NCI-H524 (cell line): ENCODE measurements at places on chromosomes 5 and 9.
A peak's percentile ranks its signal among the peaks of the same experiment; 100 is the strongest.

DNA sequence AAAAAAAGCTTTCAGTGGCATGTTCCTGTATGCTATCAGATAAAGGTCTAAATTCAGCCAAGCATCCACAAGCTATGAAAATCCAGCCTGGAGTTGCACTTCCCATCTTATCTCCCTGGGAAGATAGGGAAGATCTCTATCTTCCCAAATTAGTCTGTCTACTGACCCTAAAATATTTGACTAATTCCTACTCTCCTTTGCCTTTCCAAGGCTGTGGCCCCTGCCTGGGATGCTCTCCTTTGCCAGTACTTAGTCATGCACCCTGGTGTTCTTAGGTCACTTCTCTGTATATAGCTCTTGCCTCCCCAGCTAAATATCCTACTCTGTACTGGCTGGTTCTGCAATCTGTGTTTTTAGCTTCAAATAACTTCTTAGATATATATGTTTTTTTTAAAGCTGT, 44.0 kb upstream of the PLPP1 start:
- no peak for DNase-seq

- DNase-seq: peak; percentile 95
Measured at GRCh38 chr9:134365791-134366222, 39.6 kb downstream of the RXRA start.

GRCh38 chr9:79246170-79246569, 325.6 kb upstream of the TLE4 start:
- DNase-seq: no peak

DNA sequence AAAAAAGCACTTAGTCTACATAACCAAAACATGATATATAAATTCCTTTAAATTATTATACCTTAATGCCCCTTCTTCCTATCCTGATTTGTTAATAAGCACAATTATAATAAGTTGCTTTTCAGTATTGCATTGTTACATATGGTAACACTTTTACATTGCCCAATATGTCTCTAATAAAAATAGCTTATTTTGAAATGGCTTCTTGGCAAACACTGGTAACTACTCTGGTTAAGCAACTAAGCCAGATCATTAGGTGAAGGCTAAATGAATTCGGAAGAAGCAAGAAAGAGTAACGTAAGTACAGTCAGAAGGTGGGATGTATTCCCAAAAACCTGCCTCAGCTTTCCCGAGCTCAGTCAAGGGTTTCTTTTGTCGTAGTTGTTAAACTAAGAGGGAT, 85.3 kb downstream of the TTC39B start:
- DNase-seq: no peak

DNA sequence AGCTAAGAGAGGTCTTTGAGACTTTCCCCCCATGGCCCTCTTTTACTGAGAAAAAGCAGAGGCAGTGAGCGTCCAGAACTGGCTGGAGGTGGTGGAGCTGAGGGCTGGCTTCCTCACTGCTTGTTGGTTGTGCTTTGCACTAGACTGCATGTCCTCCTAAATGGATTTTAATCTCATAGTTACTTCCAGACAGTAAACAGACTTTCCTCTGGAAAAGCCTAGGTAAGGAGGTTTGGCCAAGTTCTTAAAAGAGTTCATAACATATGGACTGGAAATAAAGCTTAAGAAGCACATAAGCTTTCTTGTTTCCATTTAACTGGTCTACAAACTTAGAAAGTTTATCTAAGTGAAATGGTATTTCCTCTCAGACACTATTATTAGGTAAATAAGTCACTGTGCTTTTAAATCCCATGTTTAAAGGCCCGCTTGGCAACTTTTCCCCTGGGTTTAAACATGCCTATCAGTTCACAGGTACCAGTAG, 2.0 kb downstream of the ASPN start:
- no peak for DNase-seq

DNA sequence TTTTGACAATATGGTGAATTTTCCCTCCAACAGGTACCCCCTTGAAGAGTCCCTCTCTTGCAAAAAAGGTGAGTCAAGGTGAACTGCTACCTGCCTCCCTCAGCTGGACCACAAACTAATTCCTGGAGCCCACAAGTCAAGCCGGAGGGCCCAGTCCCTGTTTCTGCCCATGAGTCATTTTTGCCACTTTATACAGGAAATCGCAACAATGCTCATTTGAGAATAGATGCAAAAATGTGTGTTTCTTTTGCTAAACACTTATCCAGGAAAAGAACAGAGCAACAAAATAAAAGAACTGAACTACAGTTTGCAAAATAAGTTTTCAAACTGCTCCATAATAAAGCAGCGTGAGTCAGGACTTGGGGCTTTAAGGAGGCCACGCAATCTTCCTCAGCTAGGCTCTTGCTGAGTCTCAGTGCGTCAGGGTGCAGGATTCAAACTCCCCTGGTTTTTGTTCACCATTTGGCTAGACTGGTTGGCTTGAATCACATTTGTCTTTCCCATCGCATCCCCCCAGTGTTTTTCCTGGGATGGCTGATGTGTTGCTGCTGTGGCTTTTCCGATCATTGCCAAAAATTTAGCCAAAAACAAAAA, 102.7 kb downstream of the GOLPH3 start:
- no peak for DNase-seq

GRCh38 chr9:1979741-1980367, 35.3 kb upstream of the SMARCA2 start:
- peak; percentile 83 for DNase-seq

DNA sequence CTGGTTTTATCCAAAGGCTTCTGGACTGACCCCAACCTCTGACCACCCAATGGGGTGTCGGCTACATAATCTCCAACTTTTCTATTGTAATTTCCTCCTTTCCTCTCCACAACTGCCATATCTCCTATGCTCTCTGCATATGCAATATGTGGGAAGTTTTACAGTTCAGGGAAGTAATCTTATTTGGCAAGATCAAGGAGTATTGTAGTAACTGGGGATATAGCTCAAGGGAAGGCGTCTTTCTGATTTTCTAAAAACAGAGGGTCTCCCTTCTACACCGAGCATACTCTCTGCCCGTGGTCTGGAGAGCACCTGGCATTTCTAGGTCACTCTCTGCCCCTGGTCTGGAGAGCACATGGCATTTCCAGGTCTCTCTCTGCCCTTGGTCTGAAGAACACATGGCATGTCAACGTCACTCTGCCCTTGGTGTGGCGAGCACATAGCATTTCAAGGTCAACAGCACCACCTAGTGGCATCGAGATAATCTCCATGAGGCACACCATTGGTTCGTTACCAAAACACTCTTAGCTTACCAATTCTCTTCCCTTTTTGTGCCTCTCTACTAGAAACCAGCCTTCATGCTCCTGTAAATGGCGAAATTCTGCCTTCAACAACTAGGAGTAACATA, 616.4 kb upstream of the NUDT12 start:
- DNase-seq: peak; percentile 30

GRCh38 chr9:70255486-70255885, 3.3 kb upstream of the SMC5 start:
- no peak for DNase-seq

GRCh38 chr5:164351245-164351834, 845.9 kb downstream of the MAT2B start:
- DNase-seq: no peak

DNA sequence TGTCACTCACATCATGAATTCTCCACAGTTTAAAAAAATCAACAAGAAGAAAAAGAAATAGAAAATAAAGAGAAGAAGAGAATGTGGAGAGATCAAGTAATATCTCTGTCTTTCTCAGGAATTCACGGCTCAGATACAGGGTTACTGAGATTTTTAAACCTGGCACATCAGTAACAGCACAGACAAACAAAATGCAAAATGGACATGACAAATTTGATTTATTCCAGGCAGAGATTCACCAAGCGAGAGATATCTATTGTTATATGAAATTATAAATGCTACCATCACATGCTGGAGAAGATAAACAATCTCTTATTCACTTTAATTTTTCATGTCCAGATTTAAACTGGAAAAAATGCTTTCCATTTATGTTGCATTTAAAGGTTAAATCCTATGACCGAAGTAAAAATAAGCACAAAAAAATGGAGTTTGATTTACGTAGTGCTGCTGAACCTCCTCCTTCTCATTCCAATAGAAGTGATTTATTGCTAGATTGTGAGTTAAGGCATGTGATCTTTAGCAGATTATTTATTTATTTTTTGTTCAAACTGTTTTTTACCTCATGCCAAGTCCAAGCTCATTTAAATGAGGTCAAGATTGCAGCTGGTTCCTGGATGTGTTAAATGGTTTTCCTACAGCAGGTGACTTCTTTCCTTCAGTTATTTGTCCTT, 926.4 kb downstream of the MAT2B start:
- no peak for DNase-seq

DNA sequence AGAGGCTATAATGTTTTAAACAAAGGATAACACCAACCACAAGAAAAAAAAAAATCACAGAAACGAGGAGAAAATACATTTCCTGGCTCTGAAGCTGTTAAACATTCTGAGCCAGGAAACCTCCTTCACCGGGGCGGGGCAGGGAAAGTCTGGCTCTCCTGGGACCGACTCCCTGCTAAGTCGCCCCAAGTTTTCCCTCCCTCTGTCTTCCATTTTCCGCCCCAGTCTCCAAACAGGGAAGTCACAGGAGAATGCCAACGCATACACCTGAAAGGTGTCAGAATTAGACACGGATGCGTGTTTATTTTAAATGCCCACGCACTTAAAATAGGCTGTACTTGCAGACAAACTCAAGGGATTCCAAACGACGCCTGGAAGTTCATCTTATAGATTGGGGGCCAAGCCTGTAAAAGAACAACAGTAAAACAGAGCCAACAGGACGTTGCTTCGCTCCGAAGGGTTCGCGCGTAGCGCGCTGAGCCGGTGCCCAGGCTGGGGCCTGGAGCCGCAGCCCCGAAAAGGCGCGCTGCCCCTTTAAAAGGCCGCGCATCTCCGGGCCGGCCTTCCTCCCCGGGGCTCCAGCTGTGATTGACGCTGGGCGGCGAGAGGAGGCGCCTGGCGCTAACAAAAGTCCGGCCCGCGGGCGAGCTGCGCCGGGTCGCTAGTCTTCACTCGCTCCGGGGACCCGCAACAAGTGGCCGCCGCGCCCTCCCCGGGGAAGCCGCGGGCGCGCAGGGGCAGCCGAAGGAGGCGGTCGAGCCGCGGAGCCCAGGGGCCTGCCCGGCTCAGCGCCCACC, at the start of gene FBXL7:
Gene FBXL7 (plus strand): TSS at position 653 of the 797 bp plus-strand sequence.
- peak; percentile 87 for DNase-seq

- DNase-seq: no peak
Measured at GRCh38 chr9:135732569-135733257, 30.7 kb downstream of the KCNT1 start.

- no peak for DNase-seq
Measured at GRCh38 chr5:40033411-40033810, 608.6 kb upstream of the DAB2 start.

DNA sequence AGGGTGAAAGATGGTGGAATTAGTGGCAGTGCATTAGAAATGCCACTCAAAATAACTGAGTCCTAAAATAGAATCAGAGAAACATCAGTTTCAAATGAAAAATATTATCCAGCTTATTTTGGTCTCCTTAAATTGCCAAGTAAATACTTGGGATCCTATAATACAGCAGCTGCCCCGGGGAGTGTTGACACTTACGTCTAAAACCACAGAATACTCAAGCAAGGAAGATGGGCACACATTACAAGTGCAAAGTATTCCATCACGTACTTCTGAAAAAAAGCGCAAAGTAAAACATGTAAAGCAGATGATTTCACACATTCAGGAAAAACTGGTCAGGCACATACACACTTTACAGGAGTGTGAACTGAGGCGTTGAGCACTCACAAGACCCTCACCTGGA, 2.4 kb upstream of the ARHGEF37 start:
- DNase-seq: no peak

DNA sequence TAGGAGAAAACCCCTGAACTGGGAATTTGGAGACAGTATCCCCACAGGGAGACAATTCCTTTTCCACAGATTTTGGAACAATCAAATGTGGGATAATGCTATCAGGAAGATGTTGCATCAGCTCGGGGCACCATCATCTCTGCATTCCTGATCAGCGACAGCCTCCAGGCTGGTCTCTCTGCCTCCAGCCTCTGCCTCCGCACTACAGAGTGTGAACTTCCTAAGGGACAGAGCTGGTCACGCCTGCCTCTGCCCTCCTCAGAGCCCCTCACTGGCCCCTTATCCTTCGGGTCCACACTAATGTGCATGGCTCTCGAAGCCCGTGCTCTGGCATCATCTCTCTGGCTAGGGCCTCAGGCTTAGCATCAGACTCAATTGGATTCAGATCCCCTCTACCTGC, 8.6 kb downstream of the FOXI1 start:
- DNase-seq: no peak

DNA sequence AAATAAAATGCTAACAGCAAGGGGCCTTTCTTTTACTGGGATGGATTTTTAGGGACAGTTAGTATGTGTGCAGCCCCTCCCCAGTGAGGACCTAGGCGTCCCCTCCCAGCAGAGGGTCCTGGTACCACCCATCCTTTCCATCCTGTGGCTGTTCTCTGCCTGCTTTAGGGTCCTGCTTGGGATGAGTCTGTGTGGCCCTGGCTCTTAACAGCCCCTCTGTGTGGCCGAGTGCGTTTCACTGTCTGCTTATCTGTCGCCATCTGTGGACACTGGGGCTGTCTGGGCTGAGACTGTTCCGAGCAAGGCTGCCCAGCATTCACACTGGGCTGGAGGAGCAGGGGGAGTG, 17.0 kb downstream of the WNK2 start:
- peak; percentile 67 for DNase-seq

DNA sequence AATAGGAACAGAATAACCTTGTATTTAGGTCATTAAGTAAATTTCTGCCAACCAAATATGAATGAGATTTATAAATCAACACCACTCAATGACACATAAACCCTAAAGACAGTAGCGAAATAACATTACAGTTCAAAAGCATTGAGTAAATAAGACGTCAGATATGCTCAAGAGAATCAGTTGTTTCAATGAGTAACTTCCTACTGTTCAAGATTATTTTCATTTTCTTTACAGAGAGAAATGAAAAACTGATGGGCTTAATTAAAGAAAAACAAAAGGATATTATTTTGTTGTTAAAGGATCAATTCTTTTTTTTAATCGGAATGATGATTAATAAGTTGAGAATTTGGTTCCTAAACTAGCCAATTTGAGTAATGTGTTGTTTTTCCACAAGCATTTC, 150.1 kb downstream of the BNC2 start:
- no peak for DNase-seq

GRCh38 chr5:102691434-102691833, 63.7 kb upstream of the PAM start:
- DNase-seq: no peak

GRCh38 chr5:134374232-134374631, 2.9 kb downstream of the UBE2B start:
- no peak for DNase-seq

GRCh38 chr5:32206509-32207354, 32.6 kb upstream of the GOLPH3 start:
- no peak for DNase-seq

GRCh38 chr5:100872408-100873190, 30.5 kb downstream of the ST8SIA4 start:
- no peak for DNase-seq

DNA sequence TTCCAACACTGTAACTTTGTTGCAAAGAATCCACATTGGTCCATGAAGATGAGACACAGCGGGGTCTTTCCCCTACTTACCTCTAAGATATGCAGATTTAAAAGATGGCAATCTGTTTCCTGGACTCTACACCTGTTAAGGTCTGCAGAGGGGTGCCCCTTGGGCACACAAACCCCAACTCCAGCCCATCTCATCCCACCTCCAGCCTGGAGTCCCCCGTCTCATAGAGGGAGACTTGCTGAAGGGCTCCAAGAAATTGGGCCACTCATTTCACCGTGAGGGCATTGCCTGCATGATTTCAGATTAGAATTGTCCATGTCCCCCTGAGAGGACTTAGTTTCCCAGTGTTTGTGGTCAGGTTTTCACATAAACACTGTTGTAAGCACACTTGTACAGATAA, 365.7 kb downstream of the IRX2 start:
- DNase-seq: no peak
